Posterior cingulate gyrus (tissue), 11 donors: ENCODE measurements at places on chromosomes 2 and 18.

DNA sequence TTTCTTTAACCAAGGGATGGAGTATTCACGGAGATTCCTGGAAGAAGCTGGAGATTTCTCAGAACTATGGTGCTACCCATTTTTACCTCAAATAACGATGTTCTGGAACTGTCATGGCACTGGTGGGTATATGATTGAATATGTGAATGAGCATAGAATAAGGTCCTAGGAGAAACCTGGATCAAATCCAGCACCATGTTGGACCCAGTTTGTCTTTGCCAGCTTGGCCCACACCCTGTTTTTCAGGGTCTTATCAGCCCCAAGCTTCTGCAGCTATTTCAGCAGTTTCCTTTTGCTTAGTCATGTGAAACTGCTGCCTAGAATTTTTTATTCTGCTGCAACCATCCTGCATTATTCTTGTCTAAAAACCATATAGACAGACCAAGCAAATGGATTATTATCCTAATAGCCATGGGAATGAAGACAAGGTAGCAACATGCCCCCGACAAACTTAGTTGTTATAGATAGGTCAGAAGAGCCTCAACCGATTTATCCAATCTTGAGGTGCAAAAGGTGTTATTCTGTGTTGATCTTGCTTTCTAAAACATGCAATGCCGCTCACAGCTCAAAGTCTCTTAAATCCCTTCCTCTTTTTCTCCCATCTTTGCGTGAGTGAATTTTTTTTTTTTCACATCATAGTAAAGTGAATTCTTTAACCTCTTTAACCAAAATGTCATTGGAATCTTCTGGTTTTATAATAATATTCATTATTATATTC is 133.6 kb downstream of the PRPF40A start:
- DNase-seq = no peak

DNA sequence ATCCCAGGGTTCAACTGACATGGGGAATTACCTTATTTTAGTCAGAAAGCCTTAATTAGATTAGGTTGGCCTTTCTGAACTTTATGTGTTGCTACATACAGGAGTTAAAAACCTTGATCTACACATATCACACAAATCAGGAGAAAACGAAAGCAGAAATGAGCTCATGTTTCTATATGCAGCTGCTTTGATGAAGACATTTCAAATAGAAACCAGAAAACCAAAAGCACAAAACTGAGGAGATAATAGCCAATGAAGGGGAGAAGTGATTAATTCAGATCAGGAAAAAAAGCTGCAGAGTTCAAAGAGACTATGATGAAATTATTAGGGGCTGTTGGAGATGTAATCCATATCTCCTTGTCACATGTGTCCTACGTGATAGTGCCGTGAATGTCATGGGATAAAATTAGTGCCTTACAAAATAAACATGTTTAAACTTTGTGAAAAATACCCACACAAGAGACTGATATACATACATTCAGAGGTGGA is 255.0 kb downstream of the CAMKMT start:
- DNase-seq = no peak

DNA sequence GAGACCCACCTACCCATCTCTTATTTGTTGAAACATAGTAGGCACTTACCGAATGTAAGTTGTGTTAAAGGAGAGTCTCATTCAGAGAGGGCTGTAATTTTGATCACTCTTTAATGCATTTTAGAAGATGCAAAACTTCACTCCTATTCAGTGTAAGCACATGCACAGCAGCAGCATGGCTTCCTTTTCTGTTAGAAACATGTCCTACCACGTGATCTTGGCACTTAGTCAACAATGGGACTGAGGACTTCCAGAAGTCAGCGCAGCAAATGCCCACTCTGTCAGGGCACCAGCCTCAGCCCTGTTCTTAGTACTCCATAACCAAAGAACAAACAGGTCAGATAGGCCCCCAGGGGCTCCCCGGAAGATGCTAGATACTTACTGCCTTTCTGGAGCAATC is 456.5 kb downstream of the METTL4 start:
- no peak for DNase-seq

GRCh38 chr2:27559228-27559627 is 23.6 kb upstream of the ZNF512 start:
- no peak for DNase-seq

DNA sequence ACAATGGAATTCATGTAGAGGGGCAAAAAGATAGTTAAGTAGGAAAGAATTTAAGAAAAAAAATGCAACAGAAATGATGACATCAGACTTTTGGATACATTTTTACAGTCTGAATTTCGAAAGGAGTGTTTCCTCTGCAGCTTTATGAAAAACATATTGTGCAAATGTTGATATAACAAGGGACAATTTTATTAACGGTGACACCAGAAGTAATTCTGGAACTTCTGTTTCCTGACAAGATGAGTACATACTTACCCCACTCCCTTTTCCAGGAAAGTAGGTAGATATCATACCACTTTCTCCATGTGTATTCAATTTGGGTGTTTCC is 369.6 kb downstream of the FBXO15 start:
- no peak for DNase-seq

DNA sequence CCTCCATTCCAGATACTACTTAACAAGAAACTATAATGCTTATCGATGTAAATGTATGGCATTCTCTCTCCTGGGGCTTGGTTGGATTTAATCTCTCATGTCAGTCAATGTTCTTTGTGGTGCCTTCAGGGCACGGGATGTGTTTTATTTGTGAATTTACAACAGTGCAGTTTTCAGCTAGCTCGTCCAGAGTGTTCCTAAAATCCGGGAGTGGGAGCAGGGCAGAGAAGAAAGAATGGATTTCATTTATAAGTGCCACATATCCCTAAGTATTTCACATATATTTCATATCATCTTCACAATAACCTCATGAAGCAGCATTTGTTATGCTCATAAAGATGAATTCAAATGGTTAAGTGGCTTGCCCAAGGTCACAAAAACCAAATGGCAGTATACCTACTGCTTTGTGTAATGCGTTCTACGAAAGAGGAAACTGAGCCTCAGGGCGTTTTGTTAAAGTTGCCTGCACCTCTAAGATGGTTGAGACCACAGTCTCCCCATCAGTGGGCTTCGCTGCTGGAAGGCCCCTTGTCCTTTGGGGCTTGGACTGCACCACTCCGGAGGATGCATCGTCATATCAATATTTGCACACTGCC is 134.7 kb upstream of the MGAT5 start:
- DNase-seq = no peak

DNA sequence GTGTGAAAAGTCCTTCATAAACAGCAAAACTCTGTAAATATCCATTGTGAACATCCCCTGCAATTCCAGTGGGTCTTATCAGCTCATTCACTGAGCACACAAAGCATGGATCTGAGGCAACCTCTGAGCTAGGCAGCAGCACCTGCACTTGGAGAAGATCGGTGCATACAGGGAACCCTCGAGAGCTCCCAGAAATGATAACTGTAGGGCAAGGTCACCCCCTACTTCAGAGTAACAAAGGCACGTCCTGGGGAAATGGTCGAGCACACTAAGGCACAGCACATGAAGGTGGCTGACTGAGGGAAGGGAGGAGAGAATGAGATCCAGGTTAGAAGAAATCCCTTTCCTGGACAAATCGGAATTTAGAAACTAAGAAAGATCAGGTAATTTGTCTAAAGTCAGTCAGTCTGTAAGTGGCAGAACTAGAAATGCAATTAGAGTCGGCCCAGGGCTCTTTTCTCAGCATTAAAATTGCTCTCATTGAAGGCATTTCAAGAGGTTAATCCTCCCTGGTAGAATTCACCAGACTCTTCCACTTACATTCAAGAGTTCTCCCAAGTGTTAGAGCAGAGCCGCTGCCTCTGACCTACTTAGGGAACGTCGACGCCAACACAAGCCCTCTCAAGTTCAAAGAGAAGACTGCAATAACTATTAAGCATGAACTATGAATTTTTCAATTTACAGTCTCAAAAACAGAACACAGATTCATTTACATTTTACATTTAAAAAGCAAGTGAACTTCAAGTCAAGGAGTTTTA is 45.9 kb downstream of the PXDN start:
- DNase-seq = no peak

DNA sequence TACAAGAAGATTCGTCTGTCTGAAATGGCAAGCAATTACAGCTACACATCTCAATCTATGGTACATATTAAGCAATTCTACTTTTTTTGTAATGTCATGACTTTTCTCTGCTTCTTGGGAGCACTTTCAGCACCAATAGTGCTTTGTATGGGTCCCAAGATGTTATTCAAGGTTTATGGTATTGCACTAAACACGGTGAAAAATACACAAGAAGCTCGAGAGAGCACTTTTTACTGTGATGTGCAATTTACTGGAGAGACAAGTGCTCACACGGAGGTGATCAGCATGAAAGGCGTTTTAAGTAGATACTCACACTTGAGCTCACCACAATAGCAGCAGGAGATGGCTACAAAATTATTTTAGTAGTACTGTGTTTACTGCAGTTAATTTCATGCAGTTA is 783.6 kb downstream of the CBLN2 start:
- no peak for DNase-seq

DNA sequence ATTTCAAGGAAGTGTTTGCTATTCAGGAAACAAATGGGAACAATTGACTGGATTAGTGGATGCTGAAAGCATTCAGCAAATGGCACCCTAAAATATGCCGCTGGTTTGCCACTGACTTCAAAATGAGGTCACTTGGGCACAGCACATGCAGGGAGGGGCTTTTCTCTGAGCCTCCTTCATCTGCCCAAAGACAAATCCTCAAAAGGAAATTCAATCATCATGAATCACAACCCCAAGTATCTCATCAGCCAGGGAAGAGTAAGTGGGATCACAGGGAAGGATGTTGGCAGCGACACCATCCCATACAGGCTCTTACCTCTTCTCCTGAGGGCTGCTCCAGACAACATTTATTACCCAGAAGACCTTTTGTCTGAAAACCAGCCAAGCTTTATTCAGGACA is 14.4 kb upstream of the SP140L start:
- no peak for DNase-seq

- DNase-seq = no peak
These were observed 182.7 kb downstream of the PRPF40A start for GRCh38 chr2:152534460-152535135.

- peak; percentile 19 for DNase-seq
These were observed 176.0 kb downstream of the SMAD2 start for GRCh38 chr18:47754311-47755101.

DNA sequence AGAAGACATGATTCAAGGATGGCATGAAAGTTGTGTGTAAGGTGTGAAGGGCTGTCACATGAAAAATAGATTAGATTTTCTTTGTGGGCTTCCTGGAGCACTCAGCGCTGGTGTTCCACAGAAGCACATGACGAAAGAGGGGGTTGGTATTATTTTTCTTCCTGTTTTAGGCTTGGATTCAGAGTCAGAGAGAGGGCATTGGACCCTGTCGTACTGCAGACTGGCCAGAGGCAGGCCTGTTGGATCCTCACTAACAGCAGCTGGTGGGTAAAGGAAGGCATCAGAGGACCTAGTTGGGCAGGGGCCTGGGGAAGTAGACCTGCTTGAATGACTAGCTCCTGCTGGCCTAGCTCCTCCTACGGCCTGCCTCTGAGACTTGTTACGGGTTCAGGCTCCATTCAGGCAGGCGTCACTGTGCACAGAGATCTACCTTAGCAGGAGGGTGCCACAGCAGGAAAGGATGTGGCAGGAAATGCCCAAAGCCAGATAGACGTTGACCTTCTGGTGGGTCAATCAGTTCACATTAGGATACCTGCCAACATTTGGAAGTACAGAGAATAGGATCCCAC is 13.1 kb downstream of the CTLA4 start:
- no peak for DNase-seq

GRCh38 chr2:118913131-118913802 is 28.7 kb upstream of the MARCO start:
- no peak for DNase-seq
